ENCODE measurements at places on chromosomes 7 and 10.

GRCh38 chr7:156224833-156225225, 412.6 kb upstream of the SHH start:
- DNase-seq: no peak

GRCh38 chr7:131196803-131197202, 130.9 kb upstream of the MKLN1 start:
- DNase-seq: no peak

DNA sequence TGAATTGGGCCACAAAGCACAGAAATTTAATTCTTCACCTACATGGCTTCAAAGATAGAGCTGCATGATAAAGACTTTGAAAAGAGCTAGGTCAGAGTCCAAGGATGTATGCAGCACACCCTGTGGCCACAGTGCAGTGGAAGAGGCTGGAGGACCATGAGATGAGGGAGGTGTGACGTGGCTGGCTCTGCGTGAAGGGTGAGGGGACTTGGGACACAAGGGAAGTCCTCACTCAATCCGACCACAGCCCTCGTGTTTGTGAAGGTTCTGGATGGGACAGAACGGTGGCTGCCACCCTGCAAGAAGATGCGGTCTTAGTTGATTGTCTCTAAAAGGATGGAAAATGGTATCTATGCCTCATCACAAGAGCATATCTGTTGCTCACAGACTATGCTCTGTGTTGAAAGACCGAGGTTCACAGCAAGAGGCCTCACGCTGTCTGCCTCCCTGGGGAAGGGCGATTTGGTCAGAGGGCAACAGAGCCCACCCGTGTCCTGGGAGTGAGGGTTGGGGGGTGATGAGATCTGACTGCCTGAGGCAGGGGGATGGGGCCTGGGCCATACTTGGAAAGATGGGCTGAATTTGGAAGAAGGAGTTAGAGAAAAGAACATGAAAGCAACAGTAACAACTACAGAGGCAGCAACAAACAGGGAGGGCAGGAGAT, 174.4 kb upstream of the SHH start:
- DNase-seq: no peak

DNA sequence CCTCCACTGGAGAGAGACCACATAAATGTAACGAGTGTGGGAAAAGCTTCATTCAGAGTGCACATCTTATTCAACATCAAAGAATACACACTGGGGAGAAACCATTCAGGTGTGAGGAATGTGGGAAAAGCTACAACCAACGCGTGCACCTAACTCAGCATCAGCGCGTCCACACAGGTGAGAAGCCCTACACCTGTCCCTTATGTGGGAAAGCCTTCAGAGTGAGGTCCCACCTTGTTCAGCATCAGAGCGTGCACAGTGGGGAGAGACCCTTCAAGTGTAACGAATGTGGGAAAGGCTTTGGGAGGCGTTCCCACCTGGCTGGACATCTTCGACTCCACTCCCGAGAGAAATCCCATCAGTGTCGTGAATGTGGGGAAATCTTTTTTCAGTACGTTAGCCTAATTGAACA, 20.6 kb downstream of the FAM200A start:
- no peak for DNase-seq

DNA sequence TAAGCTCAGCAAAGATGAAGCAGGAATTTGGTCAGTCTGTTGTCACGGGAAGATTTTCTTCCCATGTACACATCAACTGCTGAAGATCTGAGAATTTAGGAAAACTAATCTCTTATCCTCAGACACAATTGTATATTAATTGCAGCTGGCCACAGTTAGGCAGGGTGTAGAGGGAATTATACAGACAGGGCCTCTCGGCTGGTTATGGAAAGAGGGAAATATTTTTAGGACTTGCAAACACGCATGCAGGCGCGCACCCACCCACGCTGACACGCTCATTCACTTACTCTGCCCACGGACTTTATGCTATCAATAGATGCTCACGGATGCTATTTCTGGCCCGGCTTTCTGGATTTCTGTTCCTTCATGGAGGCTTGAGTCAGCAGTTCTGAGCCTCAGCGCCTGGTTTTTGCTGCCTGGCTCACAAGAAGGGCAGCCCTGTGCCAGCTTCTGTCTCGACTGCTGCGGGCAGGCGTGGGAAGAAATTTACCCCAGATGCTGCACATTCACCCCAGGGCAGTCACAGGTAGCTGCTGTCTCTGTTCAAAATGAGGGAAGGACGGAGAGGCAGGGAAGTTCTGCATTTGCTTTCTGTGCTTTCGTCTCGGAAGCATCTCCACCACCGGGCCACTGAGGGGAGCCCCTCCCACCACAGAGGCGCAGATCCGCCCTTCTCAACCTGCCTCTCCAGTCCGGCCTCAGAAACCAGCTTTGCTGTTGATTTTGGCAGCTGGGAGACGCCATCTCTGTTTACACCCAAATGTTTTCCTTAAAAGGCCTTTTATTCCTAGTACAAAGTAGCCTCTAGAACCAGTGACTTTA, 116.3 kb upstream of the BTBD16 start:
- DNase-seq: no peak

GRCh38 chr7:101589052-101589451, 40.0 kb downstream of the MYL10 start:
- DNase-seq: no peak

GRCh38 chr10:79070081-79070605, 1.4 kb downstream of the ZMIZ1 start:
- no peak for DNase-seq

DNA sequence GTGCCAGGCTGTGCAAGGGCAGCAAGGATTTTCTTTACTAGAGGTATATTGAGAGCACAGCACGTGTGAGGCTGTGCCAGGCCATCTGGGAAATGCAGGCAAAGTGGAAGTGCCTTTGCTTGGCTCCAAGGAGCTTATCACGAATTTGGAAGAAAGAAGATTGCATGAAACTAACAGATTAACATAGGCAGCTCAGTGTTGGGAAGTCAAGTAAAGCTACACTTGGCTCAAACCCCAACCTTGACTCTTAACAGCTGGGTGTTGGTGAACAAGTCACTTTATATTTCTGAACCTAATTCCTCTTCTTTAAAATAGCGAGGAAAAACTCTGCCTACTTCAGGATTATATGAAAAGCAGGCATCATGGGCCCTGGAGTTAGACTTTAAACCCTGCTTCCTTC, 105.2 kb downstream of the PLCE1 start:
- DNase-seq: no peak

DNA sequence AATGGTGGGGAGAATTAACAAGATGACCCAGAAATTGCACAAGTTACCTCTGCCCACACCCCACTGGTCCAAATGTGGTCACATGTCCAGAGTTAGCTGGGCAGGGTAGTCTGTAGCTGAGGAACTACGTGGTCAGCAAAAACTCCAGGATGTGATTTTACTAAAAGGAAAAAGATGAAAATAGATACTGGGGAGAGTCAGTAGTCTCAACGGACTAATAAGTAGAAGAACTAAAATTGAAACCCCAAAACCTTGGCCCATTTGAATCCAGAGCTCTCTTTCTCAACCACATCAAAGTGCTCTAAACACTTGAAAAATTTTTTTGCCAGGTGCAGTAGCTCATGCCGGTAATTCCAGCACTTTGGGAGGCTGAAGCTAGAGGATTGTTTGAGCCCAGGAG, 146.3 kb downstream of the SKIDA1 start:
- DNase-seq: no peak

GRCh38 chr7:36636126-36636525, 88.2 kb downstream of the AOAH start:
- DNase-seq: no peak

- DNase-seq: no peak
These were observed 25.6 kb downstream of the CDC123 start for GRCh38 chr10:12221323-12222298.

- DNase-seq: no peak
These were observed 15.0 kb upstream of the FAM24B start for GRCh38 chr10:122894261-122894944.

- DNase-seq: no peak
These were observed 11.8 kb downstream of the PKD2L1 start for GRCh38 chr10:100318207-100318606.

GRCh38 chr7:116652793-116653192, 19.2 kb upstream of the MET start:
- no peak for DNase-seq

- no peak for DNase-seq
These were observed 643.7 kb downstream of the INHBA start for GRCh38 chr7:41058986-41059741.

- no peak for DNase-seq
These were observed 670.1 kb downstream of the MAGI2 start for GRCh38 chr7:78783179-78783962.

DNA sequence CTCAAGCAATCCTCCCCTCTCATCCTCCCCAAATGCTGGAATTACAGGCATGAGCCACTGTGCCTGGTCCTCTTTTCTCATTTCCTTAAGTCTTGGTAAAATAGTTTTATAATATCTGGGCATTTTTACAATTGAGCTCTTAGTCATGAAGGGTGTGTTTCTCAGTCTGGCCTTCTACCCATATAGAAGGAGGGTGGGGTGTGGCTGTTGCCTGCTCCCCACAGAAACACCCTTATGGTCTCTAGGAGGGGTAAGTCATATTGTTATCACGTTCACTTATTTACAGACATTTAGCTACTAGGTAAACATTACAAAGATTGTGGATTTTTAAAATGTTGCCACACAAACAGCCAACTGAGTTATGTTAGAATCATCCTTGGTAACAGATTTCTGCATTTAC, 6.7 kb upstream of the OTUD1 start:
- DNase-seq: no peak

DNA sequence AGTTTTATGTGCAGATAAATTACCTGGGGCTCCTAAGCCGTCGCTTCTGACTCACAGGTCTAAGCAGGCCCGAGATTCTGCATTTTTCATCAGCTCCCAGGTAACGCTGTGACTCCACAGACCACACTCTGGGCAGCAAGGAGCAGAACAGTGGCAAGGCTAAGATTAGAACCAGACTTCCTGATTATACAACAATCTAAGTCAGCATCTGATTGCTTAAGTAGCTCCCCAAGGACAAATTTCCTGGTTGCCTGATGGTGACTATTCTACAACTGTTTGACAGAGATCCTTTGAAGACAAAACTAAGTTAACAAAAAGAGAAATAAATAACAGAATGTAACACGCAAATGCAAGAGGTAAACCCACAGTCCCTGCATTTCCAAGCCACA, 69.0 kb downstream of the CREB3L2 start:
- no peak for DNase-seq

GRCh38 chr7:24922099-24922773, 57.7 kb downstream of the OSBPL3 start:
- no peak for DNase-seq

- DNase-seq: no peak
These were observed 566.4 kb upstream of the KCND2 start for GRCh38 chr7:119706608-119707007.

GRCh38 chr10:43683451-43684291, 35.0 kb upstream of the ZNF32 start:
- DNase-seq: peak; percentile 18

DNA sequence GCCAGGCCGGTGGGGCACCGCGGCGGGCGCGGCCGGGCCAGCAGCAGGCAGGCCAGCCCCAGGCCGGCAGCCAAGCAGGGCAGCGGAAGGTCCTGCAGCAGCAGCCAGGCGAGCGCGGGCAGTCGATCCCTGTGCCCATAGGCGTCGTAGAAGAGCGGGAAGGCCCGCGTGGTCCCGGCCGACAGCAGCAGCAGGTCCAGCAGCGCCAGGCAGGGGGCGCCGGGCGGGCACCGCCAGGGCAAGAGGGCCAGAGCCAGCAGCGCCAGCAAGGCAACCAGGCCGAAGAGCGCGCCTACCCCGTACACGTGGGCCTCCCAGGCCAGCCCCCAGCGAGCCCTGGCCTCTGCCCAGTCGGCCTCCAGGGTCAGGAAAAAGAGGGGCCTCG, 8.4 kb upstream of the RBM28 start:
- no peak for DNase-seq

- DNase-seq: no peak
These were observed 1.2 kb upstream of the TMEM243 start for GRCh38 chr7:87220734-87221215.

DNA sequence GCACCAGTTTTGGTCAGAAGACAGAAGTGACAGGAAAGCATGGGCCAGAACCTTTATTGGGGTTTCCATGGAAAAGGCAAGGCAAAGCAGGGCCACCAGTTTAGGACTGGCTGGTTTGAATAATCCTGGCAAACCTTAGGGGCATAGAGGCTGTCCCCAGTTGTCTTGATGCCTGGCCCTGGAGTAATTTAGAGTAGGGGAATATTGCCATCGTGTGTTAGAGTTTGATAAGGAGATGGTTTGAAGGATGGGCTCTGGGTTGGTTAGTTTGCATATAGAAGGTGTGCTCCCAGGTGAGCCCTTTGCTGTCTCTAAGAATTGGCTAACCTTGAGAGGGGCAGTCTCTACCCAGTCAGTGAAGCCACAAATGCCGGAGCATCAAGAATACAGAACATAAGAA, 79.6 kb downstream of the ZNF777 start:
- DNase-seq: no peak

DNA sequence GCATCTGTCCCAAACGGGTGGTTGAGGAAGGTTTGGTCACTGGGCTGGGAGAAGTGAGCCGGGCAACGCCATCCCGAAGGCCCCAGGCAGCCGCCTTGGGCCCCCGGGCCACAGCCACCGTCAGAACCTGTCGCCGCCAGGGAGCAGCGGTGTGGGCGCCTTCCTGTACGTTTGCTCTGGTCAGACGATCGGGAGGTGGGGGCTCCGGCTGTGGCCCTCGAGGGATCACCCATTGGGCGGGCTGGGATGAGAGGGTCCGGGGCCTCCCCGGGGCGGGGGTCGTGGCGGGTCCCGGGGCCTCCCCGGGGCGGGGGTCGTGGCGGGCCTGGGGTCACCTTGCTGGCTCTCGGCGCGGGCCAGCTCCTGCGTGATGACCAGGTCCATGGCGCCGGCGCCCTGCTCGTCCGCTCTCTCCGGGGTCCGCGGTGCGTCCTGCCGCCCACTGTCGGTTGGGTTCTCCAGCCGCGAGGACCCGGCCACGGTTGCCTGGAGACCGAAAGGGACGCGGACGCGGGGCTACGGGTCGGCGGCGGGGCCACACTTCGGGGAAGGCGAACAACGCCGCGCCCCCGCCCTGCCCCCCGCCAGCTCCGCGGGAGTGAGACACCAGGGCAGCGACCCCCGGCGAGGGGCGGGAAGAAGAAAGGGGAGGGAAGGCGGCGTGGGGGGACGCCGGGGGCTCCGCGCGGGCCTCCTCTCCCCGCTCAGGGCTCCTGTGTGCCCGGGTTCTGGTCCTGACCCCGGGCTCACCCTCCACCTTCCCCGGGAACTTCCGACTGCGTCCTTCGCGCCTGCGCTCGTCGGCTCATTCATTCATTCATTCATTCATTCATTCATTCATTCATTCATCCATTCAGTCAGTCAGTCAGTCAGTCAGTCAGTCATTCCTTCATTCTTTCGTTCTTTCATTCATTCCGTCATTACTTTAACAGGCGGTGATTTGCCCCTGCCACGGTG, at the start of gene CFAP46:
CFAP46 (minus strand) TSS at position 470 of the 957 bp plus-strand sequence; CDS start at position 384, 86 bp downstream.
- no peak for DNase-seq

GRCh38 chr7:157625973-157626742, 289.4 kb downstream of the DNAJB6 start:
- DNase-seq: no peak

DNA sequence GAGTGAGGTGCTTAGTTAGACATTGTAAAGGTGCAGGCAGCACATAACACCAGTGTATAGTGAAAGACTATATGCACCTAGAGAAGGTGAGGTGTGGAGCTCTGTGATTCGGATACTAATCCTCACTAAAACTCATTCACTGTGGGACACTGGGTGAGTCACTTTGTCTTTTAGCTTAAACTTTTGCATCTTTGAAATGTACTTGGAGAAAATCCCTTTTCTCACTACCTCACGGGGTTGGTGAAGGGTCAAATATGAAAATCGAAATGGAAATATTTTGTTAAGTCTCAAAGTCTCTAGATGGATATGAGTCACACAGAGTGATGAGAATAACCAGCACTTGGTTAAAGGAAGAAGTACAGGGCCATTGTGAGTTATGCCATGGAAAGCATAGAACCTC, 38.0 kb downstream of the MDFIC start:
- no peak for DNase-seq

- no peak for DNase-seq
These were observed 105.1 kb downstream of the C10orf90 start for GRCh38 chr10:126565441-126565840.
